ENCODE measurements at places on chromosomes 16 and 17.
A peak's percentile ranks its signal among the peaks of the same experiment; 100 is the strongest.

DNA sequence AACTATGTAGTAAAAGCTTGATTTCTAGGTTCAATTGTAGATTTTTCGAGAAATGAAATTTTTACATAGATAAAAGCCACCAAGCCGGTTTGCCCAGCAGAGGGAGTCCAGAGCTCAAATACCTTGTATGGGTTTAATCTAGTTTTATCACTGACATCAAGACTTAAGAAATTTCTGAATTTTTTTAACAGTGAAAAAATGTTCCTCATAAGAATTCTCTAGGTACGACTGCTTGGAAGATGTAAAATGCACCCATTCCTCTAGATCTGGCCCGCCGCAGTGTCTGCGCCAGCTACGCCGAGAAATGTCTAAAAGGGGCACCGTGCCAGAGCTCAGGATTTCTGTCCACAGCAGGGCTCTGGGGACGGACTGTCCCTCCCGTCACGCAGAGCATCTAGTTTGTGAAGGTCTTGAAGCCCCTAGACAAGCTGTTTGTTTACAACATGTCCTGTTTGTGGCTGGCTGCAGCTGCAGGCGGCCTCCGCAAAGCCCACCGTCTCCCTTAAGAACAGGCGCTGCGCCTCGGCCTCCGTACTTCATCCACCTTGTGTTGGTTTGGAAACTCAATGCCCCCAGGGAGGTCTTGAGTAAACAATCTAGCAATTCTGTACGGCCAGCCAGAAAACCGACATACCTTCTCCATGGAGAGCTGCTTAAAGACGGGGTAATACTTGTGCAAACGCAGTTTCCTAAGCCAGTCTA lies 24.8 kb downstream of the MAP1LC3B start:
- no peak for DNase-seq

DNA sequence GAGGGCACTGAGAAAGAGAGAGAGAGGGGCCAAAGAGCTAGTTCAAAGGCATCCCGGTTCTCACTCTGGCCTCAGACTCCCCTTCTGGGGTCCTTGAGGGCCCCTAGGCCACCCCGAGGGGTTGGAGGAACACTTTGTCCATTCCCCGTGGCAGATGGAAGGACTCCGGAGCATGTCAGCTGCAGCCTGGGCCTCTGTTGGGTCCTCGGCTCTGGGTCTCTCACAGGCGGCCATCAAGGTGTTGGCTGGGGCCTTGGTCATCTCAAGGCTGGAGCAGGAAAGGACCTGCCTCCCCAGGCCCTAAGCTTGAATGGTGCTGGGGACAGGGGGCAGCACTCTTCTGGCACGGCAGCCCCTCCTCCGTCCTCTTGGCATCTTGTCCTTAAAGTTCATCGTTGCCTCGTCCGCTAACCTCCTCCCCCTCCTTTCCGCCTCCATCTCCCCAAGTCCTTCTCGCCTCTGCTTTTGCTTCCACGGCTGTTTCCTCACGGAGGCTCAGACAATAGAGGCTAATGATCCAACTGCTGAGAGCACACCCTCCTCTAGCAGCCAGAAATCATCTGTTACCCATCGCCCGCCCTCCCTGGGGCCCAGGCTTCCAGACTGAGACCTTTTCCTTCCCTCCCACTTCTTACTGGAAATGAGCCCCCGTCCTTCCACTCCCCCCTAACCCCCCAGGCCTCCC lies 23.3 kb downstream of the CCR7 start:
- DNase-seq: no peak

DNA sequence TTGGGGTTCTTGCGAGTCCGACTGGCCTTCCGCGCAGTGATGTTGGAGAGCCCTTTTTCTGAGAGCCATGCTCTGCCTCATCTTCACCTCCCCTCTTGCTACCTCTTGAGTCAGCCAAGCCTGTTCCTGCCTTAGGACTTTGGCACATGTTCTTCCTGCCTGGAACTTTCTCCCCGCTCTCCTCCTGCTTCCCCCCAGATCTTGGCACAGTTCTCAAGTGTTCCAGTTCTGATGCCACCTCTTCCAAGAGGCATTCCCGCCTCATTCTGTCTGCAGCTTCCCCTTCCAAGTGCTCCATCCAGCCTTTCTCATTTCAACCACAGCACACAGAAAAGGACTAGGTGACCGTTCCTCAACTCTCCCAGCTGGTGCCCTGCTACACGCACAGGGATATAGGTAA lies 7.7 kb downstream of the AKAP1 start:
- no peak for DNase-seq

DNA sequence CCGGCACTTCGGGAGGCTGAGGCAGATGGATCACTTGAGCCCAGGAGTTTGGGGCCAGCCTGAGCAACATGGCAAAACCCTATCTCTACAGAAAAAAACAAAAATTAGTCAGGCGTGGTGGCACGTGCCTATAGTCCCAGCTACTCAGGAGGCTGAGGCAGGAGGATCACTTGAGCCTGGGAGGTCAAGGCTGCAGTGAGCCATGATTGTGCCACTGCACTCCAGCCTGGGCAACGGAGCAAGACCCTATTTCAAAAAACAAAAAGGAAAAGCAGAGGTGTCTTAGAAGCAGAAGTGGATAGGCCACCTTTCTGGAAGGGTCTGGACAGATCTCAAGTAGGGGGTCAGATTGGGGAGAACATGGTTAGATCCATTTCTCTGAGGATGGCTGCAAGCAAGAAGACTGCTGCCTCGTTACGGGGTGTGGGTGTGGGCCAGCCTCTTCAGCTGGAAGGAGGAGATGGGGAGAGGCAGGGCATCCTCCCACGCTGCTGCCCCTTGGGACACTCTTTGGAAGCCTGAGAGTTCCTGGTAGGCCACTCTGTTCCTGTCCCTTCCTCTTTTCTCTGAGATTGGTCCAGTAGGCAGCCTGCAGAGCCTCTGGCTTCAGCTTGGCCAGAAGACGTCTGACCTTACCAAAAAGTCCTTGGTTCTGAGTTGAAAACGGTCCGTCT lies 208.0 kb downstream of the MSI2 start:
- no peak for DNase-seq

- DNase-seq: no peak
Measured at GRCh38 chr17:15965528-15965927, 20.6 kb downstream of the ADORA2B start.

DNA sequence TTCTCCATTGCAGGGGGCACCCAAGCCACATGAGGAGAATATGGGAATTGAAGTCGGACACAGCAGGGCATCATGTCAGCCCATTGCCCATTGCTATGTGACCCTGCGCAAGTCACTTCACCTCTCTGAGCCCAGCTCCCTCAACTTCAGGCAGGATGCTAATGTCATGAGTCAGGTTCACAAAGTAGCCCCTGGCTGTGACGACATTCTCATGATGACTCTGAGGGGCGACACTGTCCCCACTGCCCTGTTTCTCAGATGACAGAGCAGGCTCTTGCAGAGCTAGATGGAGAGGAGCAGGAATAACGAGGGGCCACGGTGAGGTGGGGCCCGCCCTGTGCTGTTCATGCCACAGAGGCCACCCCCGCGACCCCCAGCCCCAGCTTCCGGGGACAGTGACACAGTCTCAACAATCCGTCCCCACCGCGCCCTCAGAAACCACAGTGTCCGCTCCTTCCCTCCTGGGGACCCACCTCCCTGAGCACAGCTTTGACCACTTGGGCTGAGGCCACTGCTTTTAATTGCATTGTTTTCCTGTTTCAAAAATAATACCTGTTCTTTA lies 13.2 kb upstream of the ZNF469 start:
- DNase-seq: no peak

DNA sequence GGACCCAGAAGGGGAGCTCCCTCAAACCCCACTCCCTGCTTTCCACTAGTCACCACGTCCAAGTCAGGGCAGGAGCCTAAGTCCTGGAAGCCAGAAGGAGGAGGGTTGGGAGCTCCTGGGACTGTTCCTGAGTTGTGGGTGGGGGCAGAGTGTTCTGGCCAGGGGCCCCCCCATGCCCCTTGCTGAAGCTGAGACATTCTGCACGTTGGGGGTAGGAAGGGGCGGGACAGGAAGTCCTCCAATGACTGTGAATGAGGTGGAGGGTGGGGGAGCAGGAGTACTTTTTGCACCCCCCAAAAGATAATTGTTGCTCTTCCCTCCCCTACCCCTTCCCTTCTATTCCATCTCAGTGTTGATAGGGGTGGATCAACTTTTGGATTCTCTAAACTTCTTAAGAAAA lies 21.4 kb upstream of the C17orf113 start:
- no peak for DNase-seq

DNA sequence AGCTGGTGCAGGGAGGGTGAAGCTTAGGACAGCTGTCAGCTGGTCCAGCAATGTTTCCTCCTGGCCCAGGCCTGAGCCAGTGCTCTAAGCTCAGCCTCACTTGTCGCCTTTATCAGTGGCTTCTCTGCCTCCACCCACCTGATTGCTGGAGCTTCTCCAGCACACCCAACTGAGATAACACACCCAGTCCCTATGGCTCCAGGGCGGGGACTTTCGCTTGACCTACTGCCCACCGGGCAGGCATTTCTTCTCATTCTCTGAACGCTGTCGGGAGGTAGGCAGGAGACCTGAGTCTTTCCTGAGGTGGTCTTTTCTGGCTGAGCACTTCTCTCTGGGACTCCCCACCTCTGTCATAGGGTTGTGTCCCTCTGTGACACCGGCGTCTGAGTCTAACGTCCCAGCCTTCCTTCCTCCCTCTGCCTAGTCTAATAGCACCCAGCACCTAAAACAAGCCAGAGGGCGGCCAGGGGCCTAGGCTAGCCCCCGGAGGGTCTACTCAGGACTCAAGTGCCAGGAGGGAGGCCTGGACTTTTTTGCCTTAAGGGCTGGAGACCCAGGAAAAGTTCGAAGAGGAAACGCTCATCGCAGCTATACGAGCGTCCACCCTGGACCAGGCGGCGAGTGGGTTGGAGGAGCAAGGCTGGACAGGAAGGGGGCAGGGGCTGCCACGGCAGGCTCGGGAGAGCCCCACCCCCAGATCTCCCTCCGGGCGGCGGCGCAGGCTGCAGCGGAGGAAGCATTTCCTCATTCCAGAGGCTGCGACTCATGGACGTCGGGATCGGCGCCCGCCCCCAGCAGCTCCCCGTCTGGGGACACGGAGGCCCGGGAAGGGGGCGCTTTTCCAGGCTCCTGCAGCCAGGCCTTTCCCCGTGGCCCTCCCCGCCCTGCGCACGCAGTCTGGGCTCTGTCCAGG lies 756 bp downstream of the TAX1BP3 start:
- DNase-seq: peak; percentile 46

- no peak for DNase-seq
Measured at GRCh38 chr16:87687126-87687910, 78.5 kb downstream of the KLHDC4 start.
